ENCODE measurements at places on chromosomes 7 and 10.

DNA sequence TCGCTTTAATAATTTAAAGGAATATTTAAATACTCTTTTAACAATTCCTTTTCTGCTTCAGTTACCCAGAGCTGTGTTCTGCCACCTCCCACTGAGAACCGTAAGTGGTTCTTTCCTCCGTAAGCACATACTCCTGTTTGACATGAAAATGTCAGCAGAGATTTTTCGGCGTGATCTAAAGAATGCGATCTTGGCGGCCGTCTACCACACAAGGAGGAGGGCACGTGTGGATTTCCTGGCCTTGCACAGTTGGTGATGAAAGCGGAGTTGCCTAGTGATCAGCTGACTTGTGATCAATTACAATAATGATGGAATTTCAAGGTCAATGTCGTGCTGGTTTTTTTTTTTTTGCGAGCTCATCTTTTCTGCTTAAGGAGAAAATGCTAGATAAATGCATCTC, 35.6 kb upstream of the INSIG1 start:
- no peak for DNase-seq

DNA sequence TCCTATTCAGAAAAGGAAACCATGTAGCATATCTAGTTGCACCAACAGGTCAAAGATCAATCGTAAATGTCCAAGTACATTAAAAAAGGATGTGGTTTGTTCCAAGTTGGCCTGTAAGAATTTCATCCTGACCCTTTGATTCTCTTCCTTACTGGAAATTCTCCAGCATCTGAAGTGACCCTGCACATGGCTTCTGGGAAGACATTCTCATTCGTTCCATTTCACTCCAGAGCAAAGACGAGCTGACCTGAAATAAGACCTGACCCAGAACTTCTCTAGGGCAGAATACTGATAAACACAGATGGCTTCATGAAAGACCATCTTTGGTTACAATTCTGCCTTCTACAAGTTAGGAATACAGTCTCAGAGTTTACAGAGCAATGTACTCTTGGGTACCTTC, 39.8 kb downstream of the ASB4 start:
- no peak for DNase-seq

DNA sequence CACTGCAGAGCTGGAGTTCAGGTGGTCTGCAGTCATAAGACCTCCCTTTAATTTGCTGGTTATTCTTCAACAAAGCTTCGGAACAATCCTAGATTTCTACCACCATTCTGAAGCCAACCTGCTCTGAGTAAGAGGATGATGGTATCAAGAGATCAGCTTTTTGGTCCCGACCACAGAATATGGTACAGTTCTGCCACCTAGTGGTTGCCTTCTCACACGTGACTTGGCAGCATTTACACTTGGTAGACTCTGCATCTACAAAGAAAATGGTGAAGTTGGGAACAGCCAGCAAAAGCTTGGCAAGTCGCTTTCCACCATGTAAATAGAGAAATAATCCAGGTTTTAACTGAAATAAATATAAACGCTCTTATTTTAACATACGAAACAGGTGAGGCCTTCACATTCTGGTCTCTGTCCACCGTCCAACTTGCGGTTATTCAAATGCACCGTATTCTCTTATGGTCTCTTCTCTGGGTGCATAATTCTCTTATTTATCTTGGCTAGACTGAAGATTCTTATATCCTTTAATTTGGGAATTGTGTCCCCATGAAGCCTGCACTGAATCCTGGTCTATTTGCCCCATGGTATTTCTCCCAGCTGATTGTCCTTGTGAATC, 173.9 kb upstream of the GRM3 start:
- peak; percentile 50 for DNase-seq

- DNase-seq, result no peak
Observed at GRCh38 chr7:106817098-106817497, 48.0 kb upstream of the PIK3CG start.

- no peak for DNase-seq
Observed at GRCh38 chr7:17942231-17942630, 1.9 kb upstream of the SNX13 start.

DNA sequence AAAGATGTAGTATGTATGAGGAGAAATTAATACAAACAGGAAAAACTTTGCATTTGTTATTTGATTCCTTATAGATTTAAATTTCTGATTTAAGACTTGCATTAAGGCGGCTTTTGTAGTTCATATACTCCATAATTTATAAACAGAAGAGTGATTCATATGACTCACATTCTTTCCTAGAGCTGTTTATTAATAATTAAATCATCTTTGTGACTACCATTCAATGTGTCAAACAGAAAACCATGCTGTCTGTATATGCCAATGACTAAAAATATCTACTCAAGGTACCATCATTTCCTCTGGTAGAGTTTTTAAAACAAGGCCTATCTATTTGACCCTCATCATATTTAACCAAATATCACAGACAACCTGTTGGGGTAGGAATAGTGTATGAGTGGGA, 501.7 kb downstream of the PARD3 start:
- DNase-seq, result no peak
